ENCODE measurements at places on chromosomes 4 and X.

- no peak for DNase-seq
Observed at GRCh38 chr4:13950491-13950890, 323.0 kb upstream of the BOD1L1 start.

GRCh38 chr4:9781343-9782135 is at the start of gene DRD5:
Gene DRD5 (plus strand): TSS chr4:9781634. CDS start chr4:9782030, 396 bp downstream.
- DNase-seq: no peak

DNA sequence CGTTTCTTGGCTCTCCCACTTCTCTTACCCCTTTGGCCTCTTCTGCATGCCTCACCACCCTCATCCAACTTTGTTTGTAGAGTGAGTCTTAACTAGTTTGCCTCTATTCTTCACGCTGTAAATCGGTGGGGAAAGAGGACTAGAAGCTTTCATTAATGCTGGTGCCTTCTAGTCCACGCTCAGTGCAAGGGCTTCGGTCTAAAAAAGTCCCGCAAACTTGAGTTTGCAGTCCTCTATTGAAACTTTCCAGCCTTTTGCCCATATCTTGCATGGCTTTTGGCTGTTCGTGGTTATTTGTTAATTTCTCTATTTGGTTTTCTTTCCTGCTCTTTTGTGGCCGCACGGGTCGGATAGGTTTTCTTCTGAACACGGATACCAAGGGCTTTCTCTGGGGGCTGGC is 868 bp downstream of the DACH2 start:
- DNase-seq: no peak

GRCh38 chr4:13302876-13303275 is 181.3 kb downstream of the RAB28 start:
- no peak for DNase-seq

GRCh38 chrX:49039598-49040375 is 3.4 kb downstream of the TFE3 start:
- peak; percentile 93 for DNase-seq

- no peak for DNase-seq
Observed at GRCh38 chr4:41213625-41214135, 662 bp downstream of the APBB2 start.

DNA sequence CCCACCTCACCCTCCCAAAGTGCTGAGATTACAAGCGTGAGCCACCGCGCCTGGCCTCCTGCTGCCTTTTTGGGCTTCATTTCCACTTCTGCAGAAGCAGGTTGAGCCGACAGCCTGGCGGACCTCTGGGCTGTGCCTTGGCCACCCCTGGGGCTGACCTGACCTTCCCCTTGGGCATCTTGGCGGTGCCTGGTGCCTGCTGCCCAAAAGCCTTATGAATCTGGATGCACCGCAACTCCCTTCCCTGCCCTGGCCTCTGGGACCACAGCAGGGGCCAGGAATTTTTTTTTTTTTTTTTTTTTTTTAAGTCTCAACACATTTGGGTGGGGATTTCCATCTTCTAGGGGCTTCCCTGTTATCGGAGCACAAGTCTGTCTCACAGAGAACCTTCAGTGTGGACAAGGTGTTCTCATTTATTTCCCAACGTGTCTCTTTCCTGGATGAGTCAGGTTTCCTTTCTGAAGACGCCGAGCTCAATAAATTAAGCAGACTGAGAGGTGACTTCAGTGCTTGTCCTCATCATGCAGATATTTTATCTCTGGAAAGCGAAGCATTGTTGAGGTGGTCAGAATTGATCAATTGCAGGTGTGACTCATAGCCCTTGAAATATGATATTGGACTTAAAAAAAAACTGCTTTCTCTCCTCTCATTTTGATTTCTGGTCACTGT is 79.7 kb downstream of the SHROOM2 start:
- peak; percentile 56 for DNase-seq

GRCh38 chr4:126144543-126145237 is 829.9 kb downstream of the FAT4 start:
- DNase-seq: no peak

- DNase-seq: no peak
Observed at GRCh38 chr4:124650614-124651013, 61.9 kb downstream of the ANKRD50 start.

GRCh38 chr4:32876546-32876945 is 2156.4 kb downstream of the PCDH7 start:
- no peak for DNase-seq

DNA sequence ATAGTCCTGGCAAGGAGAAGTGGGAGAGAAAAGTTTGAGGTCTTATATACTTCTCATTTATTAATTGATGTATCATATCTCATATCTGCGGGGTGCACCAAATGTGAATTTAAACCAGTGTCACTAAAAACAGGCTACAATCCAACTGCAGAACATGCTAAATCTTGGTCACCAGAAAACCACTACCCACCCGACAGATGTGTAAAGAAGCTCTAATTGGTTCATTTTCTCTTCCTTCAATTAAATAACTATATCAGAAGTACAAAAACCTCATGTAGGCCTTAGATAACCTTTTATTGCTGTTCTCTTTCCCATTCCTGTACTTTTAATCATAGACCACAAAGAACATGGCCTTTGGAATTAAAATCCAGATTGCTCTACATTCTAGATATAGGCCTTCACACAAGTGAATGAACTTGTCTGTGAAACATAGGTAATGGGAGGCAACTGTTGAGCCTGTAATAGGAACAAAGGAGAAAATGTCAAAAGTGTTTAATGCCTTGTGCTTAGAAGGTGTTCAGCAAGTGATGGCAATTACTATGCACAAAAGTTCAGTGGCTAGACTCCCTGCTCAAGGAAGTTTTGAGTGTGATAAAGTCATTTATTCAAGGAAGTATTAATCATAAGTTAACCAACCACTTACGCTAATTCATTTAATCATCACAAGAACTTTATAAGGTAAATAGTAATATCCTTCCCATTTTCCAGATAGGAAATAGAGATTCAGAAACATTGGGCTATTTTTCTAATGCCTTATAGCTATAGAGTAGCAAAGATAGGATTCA is 425.6 kb downstream of the INPP4B start:
- no peak for DNase-seq

- no peak for DNase-seq
Observed at GRCh38 chr4:70849291-70849690, 9.6 kb upstream of the GRSF1 start.

DNA sequence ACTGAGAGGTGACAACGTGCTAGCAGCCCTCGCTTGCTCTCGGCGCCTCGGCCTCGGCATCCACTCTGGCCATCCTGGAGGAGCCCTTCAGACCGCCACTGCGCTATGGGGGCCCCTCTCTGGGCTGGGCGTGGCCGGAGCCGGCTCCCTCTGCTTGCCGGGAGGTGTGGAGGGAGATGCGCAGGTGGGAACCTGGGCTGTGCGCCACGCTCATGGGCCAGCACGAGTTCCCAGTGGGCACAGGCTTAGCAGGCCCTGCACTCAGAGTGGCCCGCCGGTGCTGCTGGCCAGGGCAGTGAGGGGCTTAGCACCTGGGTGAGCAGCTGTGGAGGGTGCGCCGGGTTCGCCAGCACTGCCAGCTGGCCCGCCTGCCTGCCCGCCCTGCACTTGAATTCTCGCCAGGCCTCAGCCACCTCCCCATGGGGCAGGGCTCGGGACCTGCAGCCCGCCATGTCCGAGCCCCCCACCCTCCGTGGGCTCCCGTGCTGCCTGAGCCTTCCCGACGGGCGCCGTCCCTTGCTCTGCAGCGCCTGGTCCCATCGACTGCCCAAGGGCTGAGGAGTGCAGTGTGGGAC is 148.0 kb downstream of the RAPGEF2 start:
- no peak for DNase-seq

- no peak for DNase-seq
Observed at GRCh38 chr4:8762951-8763735, 108.5 kb downstream of the HMX1 start.

Data from iris pigment epithelial cell (primary cell).